ENCODE measurements at places on chromosomes 7 and 10.

DNA sequence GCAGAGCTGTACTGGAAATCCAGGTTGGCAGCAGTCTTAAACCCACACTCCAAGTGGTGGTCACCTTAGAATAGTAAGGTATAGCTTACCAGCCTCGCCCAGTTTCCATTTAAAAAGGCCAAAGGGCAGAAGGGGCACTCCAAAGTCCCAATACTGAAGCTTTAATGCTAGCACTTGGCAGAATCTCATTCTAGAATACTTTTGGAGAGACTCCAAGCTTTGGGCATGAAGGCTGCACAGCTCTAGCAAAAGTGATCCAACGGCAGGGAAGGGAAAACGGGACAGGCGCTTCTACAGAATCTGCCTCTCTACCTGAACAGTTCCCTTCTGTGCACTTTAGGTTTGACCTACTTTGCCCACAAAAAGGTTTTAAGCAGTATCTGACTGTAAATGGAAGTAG, 19.7 kb downstream of the SMURF1 start:
- ATAC-seq, result no peak

DNA sequence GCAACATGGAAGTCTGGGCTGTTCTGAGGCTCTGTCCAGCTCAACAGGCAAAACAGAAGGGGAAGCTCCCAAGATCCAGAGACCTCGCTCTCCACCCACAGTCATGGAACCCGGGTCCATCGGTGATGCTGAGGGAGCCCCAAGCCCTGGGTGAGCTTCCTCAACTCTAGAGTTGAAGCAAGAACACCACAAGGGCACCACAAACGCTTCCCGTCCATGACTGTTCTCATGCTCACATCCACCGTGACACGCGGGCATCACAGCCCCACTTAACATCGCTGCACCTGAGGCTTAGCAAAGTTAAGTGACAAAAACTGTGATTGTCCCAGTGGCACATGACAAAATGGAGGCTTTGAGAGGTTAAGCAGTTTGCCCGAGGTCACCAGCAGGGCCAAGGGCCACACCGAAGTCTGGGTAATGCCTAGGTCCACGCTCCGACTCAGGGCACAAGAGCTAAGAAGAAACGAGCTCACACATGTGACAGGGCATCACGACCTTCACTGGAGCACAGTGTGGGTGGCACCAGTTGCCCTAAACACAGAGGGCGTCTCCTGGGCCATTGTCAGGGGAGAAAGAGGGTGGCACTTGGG, 110.6 kb downstream of the OAT start:
- ATAC-seq, result no peak

DNA sequence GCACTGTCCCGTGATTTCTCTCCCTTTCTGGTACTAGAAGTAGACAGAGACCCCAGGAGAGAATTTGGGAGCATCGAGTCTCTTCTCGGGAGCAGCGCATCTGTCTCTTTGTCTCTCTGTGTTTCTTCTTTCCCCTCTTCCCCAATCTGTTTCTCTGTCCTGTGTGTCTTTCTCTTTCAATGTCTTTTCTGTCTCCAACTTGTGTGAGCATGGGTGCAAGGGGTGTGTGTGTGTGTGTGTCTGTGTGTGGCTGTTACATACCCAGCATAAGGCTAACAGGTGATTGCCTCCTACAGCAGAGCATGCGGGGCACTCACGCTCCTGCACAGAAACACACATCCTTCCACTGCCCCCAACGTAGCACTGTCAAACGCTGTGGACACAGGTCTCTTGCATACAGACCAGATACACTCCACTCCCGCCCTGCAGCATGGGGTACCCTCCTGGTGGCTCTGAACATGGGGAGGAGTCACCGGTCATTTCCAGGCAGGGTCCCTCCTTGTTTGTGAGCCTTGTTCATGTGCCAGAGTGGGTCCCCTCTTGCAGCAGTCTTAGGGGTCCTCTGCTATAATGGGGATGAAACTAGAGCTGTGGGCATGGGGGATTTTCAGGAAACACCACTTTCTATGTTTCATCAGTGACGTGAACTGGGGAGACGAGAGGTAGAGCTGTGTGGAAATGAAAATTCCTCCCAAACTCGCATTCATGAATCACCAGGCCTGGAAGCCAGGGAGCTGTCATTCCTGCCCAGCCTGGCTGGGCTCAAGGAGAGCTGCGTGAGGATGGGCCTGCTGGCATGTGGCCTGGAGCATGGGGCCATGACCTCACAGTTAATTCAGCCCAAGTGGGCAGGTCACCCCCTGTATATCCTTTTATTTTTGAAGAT, 980 bp downstream of the ADAMTS14 start:
- peak; percentile 65 for ATAC-seq

DNA sequence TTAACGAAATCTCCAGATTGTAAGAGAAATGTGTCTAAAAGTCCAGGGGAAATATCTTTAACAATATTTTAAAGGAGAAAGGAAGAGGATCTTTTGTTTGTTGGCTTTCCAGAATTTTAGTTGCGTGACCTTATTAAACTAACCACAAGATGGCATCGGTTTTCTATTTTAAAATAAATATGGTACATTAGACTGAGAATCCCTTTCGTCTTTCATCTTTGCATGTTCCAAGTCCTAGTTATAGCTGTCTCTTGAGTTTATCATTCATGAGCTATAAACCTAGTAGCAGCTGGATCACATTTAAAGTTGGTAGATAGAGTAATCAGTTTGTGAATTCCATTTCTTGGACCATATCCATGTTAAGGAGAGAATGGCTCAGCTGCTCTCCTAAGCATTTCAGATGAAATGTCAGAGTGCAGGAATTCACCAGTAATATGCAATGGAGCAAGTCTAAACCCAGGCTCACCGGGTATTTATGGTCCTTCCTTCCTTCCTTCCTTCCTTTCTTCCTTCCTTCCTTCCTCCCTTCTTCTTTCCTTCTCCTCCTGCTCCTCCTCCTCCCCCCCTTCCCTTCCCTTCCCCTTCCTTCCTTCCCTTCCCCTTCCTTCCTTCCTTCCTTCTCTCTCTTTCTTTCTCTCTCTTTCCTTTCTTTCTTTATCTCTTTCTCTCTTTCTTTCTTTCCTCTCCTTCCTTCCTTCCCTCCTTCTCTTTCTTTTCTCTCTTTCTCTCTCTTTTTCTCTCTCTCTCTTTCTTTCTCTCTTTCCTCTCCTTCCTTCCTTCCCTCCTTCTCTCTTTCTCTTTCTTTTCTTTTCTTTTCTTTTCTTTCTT, 57.8 kb upstream of the RAB18 start:
- ATAC-seq, result peak; percentile 50

- ATAC-seq, result no peak
These were observed 1414.7 kb upstream of the CELF2 start for GRCh38 chr10:9602998-9603397.

GRCh38 chr10:13062803-13063202, 37.2 kb upstream of the OPTN start:
- ATAC-seq, result no peak

DNA sequence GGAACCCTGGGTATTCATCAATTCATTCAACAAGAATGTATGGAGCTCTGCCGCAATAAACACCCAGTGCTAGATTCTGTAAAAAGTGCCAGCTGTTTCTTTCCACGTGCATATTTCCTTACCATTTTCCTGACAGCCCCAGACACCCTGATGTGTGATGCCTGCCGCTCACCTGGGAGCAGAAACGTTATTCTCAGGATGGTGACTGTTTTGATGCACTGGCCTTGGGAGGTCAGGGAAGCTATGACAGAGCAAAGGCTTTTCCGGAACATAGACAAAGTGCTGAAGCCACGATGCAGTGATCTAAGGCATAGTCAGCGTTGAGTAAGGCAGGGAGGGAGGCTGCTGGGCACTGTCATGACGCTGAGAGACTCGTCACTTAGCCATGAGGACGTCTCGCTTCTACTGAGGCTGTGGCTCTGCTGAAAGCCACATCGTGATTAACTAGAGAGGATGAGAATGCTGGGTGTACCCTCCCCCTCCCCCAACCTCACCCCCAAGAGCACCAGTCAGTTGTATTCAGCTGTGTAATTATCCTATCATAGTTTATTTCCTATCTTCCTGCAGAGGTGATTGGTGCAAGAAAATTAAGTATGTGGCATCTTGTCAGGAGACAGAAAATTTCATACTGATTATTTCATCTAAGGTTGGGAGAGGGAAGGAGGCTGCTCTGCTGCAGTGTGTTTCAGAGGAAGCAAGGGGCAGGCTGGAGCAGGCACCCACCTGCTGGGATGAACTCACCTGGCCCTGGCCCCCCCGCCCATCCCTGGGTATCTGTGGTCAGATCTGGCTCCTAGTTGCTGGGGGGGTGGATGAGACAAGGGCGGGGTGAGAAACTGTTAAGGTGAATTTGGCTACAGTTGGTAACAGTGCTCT, 48.8 kb upstream of the SMNDC1 start:
- peak; percentile 20 for ATAC-seq

- ATAC-seq, result no peak
These were observed 68.6 kb upstream of the PPP2R2D start for GRCh38 chr10:131832056-131832685.

GRCh38 chr7:142442396-142442795, 184.5 kb upstream of the PRSS58 start:
- no peak for ATAC-seq

GRCh38 chr10:110056822-110057221, 49.0 kb downstream of the ADD3 start:
- no peak for ATAC-seq

DNA sequence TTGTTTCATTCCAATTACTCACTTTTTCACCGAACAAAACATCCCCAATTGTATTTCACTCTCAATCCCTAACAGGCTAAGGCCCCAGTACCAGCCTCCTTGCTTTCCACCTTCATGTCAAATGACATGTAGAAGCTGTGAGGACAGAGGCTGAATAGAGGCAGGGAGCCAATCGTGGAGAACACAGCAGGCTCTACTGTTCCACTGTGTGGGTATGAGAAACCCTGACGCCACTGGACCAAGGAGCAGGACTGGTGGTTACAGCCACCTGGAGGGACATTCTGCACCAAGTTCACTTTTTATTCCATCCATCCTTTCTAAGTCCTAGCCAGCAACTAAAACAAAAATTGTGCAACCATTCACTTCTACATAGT, 502.8 kb downstream of the SORCS1 start:
- no peak for ATAC-seq

- ATAC-seq, result peak; percentile 89
These were observed 685 bp downstream of the LUC7L2 start for GRCh38 chr7:139360210-139360947.

DNA sequence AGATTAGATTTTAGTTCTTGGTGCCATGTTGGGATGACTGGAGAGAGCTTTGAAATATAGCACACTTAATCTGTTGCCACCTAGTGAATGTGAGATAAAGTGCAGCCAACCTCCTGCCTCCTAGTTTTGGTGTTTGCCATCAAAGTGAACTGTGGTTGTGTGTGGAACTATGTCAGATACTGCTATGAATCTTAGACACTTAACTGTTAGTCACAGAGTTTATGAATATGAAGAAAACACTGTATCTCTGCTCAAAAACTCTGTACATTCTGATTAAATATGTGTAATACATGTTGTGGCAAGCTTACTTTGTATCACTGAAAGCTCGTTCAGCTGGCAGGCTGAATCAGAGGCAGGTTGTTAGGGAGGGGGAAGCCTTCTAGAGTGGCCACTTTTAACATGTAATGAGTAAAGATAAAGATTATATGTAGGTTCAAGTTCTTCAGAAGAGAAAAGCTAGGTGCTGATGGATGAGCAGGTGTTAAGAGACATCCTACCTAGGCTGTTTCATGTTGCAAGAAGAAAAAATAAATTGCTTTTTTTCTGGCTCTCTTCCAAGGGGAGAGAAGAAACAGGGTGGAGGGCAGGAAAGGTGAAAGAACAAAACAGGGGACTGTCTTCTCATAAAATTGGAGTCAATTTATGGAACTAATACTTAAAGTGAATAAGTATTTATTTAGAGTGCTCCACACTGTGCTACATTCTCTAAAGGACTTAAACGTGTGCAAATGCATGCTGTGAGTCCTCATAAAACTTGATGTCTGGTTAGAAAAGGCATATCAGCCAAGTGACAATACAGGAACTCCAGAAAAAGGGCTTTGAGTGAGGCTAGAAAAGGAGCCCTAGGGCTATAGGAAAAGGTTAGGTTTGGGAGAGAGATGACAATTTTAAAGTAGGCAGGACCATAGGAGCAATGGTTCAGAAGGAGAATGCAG, 14.1 kb upstream of the LAMB1 start:
- peak; percentile 37 for ATAC-seq

GRCh38 chr7:108291791-108292440, 161.8 kb upstream of the LAMB4 start:
- ATAC-seq, result no peak

DNA sequence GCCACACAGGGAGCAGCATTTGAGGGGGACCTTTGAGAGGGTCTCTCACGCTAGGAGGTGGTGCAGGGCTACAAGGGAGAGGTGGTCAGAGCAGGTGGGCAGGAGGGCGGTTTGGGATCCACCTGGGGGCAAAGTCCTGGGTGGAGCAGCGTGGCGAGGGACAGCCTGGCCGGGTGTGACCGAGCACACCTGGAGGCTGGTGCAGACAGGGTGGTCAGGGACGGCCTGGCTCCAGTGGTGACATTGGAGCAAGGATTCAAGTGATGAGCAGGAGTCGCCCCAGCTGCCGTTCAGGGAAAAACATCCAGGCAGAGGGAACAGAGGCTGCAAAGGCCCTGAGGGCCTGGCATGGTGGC, 36.0 kb downstream of the CLIP2 start:
- no peak for ATAC-seq

GRCh38 chr10:47452495-47453140, 31.3 kb downstream of the ANXA8 start:
- ATAC-seq, result no peak

DNA sequence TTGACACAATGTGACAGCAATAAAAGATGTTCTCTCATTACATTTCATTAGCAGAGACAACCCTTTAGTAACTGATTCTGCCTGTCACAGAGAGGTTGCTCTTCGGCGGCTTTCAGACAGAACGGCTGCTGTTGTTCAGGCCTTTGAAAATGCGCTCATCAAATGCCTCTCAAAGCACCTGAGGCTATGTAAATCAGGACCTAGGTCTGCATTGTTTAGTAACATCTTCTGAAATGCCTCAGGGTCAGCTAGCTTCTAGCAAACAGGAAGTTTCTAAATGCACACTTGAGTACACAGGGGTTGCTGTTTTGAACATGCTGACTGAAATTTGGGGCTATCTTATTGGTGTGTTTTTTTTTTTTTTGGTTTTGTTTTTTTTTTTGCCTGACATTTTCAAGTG, 143.3 kb upstream of the DKK1 start:
- no peak for ATAC-seq

DNA sequence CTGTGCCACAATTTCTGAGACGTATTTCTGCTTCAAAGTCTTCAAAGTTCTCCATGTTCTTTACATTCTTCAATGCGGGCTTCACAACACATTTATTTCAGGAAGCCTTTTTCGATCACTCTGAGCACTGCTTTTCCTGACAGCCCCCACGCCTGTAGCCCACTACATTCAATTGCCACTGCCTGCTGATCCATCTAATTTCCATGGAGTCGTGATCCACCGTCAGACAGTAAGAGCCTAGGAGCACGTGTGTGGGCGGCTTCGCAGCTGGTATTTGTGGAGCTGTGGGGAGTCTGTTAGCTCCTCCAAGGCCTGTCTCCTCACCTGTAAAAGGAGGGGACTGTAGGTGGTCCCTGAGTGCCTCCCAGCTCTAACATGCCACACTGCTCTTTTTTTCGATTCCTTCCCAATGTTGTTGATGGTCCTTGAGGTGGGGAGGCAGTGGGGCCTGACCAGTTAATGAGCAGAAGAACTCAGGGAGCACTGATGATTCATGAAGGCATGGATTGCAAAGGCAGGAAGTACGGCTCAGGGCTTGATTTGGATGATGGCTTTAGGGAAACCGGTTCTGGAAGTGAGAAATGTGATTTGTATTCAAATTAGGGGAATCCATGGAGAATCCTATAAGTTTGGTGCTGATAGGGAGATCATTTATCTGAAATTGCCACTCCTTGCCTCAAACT, 401.1 kb upstream of the PODXL start:
- no peak for ATAC-seq

GRCh38 chr10:121527690-121528089, 70.6 kb downstream of the FGFR2 start:
- peak; percentile 66 for ATAC-seq

- no peak for ATAC-seq
These were observed 110.1 kb upstream of the KIF5B start for GRCh38 chr10:32166365-32166764.
